HTR-8/SVneo (cell line): ENCODE measurements at places on chromosomes 3 and 15.
A peak's percentile ranks its signal among the peaks of the same experiment; 100 is the strongest.

- DNase-seq = no peak
Measured at GRCh38 chr15:74821091-74821789, 5.2 kb upstream of the CPLX3 start.

DNA sequence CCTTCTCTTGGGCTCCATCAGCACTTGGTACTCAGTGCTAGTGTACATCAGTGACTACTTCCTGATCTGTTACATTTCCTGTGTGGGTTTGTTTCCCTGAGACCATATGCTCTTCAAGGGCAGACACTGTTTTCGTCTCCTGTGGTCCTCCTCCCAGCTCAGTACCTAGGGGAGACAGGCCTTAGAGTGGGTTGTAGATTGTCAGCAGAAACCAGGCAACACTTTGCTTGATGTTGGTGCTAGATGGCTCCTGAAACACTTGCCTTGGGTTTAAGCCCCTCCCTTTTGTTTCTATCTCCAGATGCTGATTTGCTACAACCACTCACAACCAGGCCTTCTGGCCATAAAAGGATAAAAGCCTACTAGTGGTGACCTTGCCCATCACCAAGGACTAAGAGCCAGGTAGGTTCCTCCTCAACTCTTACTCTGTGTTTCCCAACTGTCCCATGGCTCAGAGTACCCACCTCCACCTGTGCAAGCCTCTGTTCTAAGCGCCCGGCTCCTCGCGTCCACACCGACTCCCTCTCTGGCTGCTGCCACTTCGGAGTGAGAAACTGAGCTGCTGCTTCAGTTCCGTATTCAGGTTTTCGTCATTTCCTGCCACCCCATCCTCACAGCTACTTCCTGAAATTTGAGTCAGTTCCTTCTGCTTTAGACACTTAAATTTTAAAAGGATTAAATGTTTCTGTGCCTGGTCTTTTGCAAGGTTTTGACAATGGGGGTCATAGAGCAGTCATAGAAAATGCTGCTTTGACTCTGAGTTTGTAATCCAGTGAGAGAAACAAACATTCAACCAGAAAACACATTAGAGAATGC is at the start of gene HCLS1:
HCLS1 (minus strand) TSS at position 548 of the 816 bp plus-strand sequence. CDS start 2,556 bp downstream, outside the sequence.
- DNase-seq = peak; percentile 11

- no peak for DNase-seq
Measured at GRCh38 chr3:6717026-6717943, 143.6 kb upstream of the GRM7 start.

DNA sequence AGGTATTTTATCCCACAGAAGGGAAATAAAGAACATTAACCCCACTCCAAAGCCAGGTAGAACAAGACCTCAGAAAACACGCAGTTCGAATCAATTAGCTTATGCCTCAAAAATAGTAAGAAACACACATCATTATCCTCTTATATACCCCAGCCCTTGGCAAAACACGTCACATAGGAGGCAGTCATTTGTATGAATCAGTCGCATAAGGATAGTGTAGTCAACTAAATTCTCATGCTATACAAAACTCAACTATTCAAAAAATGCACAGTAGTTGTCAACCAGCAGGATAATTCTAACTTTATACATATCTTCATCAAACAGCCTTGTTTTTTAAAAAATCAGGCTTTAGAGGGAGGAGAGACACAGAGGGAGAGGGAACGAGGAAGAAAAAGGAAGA is 298.4 kb downstream of the FOXP1 start:
- no peak for DNase-seq

GRCh38 chr3:183038757-183039156 is 58.4 kb upstream of the DCUN1D1 start:
- DNase-seq = no peak

DNA sequence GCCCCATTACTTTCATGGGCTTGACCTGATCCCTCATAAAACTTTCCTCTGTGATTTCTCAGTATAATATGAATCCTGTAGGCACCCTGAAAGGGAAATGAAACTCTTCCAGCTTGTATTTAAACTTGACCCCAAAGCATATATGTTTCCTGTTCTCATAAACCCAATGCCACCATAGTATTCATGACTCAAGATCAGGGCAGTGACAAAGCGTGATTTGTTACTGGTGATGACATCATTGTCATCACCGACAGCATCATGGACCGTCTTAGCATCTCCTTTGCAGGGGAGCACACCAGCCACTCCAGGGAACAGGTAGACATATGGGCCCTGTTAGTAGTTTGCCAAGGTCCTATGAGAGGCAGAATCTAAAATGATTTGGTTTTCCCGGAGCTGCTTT is 741.2 kb downstream of the NR2F2 start:
- no peak for DNase-seq

GRCh38 chr3:63740116-63740515 is 79.0 kb upstream of the C3orf49 start:
- no peak for DNase-seq

- DNase-seq = no peak
Measured at GRCh38 chr3:102791641-102792589, 357.1 kb downstream of the ZPLD1 start.

DNA sequence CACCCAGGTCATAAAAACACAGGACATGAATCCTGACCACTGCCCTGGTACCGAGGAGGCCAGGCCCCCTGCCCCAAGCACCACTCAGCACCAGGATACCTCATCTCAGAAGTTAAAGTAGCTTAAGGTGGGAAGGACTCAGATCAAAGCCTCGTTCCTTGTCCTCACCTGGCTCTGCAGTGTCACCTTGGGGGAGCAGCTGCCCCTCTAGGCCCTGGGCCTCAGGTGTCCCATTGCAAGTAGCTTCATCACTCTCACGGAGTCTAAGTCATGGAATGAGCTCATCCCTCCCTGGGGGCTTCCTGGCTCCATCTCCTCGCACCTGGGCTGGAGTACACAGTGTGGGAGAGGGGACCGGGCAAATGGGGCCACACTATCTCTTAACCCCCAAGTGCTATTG is 148.0 kb downstream of the TPRA1 start:
- no peak for DNase-seq

GRCh38 chr3:133934073-133934970 is 38.6 kb upstream of the RAB6B start:
- DNase-seq = no peak

DNA sequence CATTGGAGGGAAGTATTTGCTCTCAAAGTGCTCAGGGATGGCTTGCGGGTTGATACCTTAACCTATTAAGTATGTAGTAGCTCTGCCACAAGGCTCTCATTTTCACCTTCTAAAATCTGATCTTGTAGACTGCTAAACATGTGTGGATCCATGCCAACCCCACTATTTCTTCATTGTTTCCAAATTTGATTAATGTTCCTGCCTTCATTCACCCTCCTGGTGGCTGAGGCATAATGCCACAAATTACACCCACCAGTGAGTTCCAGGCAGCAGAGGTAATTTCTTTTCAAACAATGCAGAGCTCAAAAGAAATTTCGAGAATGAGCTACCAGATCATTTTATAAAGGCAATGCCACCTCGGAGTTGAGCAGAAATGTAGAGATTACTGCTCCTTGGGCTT is 71.0 kb downstream of the EDEM1 start:
- no peak for DNase-seq

DNA sequence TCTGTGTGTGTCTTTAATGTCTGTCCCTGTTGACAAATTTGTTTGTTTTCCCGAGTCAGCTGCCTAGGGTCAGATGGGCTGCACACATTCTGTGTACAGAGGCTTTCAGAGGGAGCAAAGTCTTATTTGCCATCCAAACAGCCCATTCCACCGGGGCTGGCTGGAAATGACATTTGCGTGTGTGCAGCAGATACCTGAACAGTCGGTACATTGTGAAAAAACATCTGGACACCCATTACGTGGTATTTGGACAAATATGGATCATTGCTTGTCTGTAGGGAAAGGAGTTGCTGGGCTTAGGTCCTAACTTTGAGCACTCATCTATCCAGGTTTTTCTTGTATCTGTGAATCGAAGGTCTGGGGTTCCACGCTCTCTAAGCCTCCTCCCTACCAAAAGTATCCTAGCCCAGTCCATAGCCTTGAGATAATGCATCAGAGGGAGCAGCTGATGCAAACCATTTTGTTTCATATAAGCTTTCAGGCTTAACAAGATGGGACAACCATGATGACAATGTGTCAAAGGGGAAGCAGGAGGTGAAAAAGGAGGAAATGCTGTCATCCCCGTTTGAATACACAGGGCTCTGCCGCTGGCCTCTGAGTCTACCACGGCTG is 22.2 kb upstream of the CMTM8 start:
- no peak for DNase-seq

- peak; percentile 69 for DNase-seq
Measured at GRCh38 chr3:71710906-71711494, 14.2 kb downstream of the EIF4E3 start.

GRCh38 chr3:38020342-38020726 is 9.1 kb downstream of the PLCD1 start:
- no peak for DNase-seq

- peak; percentile 38 for DNase-seq
Measured at GRCh38 chr15:48680841-48681240, 35.3 kb upstream of the FBN1 start.

DNA sequence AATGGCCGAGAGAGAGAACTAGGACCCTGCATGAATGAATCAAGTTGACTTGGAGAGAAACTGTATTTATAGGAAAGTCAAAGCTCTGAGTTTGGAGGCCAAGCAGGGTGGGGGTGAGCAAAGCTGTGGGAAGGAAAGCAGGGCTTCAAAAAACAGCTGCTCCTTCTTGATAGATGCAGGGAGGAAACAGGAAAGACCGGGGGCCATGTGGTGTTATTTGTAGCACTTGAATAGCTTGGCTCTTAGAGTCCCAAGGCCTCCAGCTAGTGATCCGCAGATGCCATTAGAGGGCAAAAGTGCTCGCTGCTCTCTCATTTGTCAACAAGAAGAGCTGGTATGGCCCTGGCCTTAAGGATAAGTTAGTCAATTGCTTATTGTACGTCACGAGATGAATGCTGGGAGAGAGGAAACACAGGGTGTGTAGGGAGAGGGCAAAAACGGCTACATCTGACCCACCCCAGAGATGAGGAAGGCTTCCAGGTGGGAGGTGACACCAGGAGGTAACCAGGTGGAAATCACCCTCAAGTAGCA is at the start of gene ALG1L2:
ALG1L2 (plus strand) TSS at position 481 of the 531 bp plus-strand sequence. CDS start 186 bp downstream, outside the sequence.
- no peak for DNase-seq

DNA sequence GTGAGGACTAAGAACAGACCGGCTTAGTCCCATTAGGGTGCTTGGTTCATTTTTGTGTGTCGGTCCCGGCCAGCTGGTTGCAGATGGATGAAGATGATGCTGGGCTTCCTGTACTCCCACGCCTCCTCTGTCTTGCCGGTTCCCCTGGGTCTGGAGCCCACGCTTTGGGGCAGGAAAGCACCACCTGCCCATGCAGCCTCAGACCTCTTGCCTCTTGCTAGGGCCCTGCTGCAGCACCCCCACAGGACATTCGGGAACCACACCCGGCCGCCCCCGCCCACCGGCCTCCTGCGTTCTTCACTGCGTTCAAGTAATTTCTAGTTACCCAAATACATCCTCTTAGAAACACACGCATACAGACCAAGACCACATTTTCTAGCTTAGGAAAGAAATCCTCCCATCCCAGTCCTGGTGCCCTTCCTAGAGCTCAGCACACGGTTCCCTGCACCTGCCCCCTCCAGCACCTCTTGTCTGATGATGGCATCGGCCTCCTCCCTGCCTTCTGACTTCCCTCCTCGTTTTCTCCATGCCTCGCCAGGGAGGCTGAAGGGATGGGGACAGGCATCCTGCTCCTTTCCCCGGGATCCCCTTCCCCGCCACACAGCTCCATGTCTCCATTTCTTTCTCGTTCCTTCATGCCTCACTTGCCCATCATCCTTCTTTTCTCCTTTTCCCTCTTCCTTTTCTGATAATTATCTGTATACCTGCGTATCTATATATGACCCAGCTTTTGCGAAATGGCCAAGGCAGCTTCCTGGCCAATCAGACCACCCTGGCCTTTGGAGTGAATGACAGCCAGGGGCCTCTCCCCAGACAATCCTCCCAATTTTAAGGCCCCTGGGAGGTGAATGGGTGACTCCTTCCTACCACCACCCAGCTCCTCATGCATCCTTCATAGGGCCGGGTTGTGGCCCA is 30.9 kb downstream of the FAM3D start:
- no peak for DNase-seq

- DNase-seq = no peak
Measured at GRCh38 chr3:98536456-98537017, 4.8 kb downstream of the GPR15 start.

- no peak for DNase-seq
Measured at GRCh38 chr3:116821371-116821770, 111.8 kb downstream of the TUSC7 start.

DNA sequence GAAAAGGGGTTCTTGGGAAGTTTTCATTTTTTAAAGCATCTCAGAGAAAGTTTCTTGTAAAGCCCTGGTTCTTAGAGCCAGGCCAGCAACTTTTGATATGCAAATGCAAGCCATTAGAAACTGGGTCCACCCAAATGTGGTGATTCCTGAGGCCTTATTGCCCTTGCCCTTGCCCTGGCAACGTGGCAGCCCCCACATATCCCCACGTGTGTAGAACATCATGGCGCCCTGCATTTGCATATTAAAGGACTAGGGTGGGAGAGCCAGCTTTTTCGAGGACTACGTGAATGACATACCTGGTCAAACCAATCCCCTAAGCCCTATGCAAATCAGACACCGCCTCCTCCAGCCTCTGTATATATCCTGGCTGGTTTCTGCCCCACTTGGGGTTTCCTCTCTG is 314.9 kb upstream of the NECTIN3 start:
- no peak for DNase-seq

DNA sequence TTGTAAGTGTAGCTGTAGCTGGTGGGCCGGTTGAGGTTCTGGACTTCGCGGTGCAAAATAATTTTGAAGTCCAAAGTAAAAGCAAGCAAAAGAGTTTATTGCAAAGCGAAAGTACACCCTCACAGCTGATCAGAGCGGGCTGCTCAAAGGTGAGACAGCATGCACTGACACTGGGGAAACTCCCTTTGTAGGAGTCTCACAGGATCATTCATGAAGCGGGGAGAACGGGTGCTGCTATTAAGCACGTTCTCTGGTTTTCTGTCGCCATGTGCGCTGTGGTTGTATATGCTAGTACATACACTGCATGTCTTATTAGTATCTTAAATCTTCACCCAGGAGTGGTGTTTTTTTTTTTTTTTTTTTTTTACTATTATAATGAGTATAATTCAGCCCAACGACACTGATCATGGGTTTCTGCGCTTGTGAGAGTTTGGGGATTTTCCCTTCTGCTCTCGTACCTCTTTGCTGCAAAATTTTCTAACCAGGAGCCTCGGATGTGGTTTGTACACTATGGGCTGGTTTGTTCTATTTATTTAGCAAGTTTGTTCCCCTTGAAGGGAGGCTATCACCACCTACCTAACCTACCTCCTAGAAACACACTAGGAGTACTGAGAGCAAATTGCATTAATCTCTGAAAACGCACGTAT is 1.4 kb upstream of the AP4E1 start:
- DNase-seq = no peak

- DNase-seq = no peak
Measured at GRCh38 chr3:50295553-50296431, 3.4 kb downstream of the HYAL3 start.

GRCh38 chr3:188176884-188177283 is 22.9 kb downstream of the LPP start:
- no peak for DNase-seq

GRCh38 chr15:25242166-25242879 is 196.5 kb downstream of the UBE3A start:
- DNase-seq = no peak

GRCh38 chr15:44024155-44024554 is 170.9 kb downstream of the FRMD5 start:
- DNase-seq = no peak

GRCh38 chr3:148916132-148916531 is 51.0 kb downstream of the CPA3 start:
- no peak for DNase-seq

- DNase-seq = no peak
Measured at GRCh38 chr15:72034859-72035650, 82.9 kb downstream of the MYO9A start.

- no peak for DNase-seq
Measured at GRCh38 chr15:57364282-57365007, 11.9 kb upstream of the CGNL1 start.
